ENCODE measurements at places on chromosomes 4 and X.

DNA sequence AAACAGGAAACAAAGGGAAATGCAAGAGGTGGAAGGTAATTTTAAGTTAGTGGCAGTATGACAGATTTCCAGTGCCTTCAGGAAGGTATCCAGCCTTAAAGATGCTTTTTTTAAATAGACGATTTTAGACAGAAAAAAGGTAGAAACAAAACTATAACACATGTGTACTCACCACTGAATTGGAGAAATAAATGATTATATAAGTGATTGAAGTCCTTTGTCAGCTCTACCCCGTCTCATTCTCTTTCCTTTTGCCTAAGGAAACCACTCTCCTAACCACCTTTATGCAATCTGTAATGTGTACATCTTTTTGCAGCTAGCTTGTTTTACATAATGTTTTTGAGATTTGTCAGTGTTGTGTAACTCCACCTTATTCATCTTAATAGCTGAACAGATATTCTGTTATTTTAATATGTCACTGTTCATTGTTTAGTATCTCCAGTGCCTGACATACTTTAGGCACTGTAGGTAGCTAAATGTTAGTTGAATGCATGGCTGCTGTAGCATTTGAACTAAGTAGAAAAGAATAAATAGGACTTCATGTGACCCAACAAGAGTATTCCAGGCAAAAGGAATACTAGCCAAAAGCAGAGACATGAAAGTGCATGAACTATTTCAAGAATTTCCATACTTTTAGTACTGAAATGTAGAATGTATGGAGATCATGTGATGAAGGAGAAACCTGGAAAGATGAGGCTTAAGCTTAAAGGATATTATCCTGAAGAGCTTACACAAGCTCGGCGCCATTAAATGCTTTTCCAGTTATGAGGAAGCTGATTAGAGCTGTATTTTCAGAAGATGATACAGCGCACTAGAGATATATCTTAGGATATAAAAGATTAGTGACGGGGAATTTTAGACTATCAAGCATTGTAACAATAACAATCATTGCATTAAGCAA lies 865 bp downstream of the FAM200B start:
- no peak for DNase-seq

DNA sequence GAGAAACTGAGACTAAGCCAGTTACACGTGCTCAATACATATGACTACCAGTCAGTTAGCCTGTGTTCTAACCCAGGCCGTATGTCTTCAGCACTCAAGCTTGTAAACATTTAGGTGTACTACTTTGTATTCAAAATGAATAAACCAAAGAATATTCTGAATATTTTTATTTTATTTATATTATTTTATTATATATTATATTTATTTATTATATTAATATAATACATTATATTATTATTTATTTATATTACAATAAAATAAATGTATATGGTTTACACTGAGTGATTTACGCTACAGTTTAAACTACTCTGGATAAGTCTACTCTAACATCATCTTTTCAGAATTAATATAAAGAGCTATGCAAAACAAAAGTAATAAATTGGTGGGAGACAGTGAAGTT lies 691.5 kb downstream of the CENPC start:
- DNase-seq: no peak

- no peak for DNase-seq
These were observed 133.0 kb upstream of the TMLHE start for GRCh38 chrX:155745792-155746191.

DNA sequence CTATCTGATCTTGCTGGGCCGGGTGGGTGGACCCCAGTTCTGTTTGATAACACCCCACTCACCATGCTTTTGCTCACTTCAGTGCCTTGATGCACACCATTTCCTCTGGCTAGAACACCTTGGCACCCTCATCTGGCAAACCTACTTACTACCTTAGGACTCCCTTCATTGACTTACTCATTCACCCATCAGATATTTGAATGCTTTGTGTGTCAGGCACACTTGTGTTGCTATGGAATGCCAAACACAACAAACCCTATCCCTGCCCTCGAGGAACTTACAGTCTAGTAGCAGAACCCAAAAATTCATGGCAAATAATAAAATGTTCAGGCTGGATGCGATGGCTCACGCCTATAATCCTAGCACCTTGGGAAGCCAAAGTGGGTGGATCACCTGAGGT lies 13.9 kb downstream of the CCNG2 start:
- no peak for DNase-seq

DNA sequence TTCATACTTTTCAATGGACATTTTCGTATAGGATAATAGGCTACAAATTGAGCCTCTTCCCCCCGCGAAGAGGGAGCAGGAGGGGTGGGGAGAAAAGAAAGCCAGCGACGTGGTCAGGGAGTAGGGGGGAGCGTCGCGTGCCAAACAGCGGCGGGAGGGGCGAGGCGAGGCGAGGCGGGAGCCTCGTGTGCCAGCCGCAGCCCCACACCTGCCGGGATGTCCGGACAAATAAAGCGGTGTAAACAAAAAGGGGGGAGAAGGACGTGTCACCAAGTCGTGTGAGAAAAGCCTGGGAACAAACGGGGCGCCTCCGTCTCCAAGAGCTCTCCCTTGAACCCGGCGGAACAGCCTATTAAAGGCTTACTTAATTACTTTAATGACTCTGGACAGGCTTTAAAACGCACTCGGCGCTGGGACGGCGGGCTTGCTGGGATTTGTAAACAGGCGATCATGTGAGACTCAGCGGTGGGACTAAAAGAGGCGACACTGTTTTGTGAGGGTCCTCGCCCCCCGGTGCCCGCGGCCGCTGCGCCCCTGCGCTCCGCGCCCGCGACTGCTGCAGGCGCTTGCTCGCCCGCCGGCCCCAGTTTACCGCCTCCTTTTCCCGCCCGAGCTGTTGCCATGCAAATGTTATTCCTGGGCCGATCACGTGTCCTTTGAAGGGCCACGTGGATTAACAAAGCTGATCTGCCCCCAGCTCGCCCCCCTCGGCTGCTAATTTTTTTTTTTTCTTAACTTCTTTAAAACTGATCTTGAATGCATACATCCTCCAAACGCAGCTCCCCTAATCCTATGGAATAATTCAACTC lies at the start of gene HELT:
TSS of gene HELT (plus strand) at position 527 of the 809 bp plus-strand sequence. CDS start 439 bp downstream, outside the sequence.
- no peak for DNase-seq

DNA sequence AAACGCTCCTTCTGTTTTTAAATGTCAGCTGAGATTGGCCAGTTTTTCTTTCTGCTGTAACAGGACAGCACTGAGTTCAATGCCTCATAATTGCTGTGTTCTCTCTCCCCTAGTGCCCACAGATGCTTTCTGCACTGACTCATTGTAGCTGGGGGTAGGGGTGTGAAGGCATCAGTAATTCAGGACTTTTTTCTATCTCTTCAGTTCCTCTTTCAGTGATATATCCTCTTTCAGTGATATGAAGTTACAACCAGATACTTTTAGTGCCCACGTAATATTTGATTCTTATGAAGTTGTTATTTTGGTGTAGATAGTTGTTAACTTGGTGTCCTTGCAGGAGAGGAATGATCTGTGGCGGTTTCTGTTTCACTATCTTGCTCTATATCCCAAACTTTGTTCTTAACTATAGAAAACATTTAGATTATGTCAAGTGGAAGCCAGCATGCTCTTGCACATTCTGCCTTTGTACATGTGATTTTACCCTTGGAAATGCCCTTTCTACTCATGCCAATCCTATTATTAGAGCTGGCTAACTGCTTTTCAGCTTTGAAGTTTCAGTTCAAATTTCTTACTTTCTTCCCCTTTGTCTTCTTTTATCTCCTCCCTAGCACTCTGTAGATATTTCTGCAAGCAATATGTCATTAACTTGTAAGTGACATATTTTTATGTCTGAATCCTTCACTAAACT lies 1258.4 kb downstream of the FAM133A start:
- DNase-seq: no peak

GRCh38 chrX:23939203-23939602 lies 31.4 kb downstream of the CXorf58 start:
- no peak for DNase-seq

- no peak for DNase-seq
These were observed 171.8 kb downstream of the TLL1 start for GRCh38 chr4:166044871-166045270.

DNA sequence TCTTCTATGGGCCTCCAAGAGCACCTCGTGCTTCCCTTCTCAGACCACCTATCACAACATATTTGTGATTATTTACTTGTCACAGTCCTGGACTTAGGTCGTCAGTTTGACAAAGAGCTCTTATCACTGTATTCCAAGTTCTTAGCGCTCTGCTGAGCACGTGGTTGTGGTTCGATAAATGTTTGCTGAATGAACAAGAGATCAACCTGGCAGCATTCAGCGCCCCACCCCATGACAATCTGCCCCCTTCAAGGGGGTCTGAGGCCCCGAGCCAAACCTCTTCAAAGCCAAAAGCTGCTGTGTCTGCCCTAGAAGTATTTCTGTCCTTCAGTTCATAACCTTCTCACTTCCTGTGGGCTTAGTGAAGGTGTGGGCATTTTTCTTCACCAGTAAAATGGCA lies 15.0 kb downstream of the RPS4X start:
- no peak for DNase-seq

DNA sequence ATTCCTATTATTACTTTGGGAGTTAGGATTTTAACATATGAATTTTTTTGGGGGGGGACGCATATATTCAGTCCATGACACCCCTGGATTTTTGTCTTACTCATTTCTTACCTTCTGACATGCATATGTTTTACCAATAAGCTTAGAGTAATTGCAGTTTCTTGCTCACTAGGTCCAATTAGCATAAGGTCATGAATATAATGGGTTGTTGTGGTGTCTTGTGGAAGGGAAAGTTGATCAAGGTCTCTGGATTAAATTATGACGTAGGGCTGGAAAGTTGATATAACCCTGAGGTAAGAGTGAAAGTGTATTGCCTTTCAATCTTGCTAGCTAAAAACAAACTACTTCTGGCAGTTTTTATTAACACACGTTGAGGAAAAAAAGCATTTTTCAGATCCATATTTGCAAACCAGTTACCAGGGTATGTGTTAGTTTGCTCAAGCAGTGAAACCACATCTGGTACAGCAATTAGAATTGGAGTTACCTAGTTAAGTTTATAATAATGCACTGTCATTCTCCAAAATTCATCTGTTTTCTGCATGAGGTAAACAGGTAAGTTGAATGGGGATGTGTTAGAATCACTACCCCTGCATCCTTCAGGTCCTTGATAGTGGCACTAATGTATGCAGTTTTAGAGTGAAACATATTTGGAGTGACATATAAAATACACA lies 32.0 kb downstream of the STIM2 start:
- DNase-seq: no peak

- no peak for DNase-seq
These were observed 195.4 kb downstream of the SHOX start for GRCh38 chrX:825991-826390.

- no peak for DNase-seq
These were observed 95.4 kb upstream of the PLAC1 start for GRCh38 chrX:134753718-134754008.

GRCh38 chrX:338836-339400 lies 20.3 kb upstream of the GTPBP6 start:
- DNase-seq: no peak

- peak; percentile 8 for DNase-seq
These were observed 68.3 kb downstream of the CRMP1 start for GRCh38 chr4:5824635-5825034.

DNA sequence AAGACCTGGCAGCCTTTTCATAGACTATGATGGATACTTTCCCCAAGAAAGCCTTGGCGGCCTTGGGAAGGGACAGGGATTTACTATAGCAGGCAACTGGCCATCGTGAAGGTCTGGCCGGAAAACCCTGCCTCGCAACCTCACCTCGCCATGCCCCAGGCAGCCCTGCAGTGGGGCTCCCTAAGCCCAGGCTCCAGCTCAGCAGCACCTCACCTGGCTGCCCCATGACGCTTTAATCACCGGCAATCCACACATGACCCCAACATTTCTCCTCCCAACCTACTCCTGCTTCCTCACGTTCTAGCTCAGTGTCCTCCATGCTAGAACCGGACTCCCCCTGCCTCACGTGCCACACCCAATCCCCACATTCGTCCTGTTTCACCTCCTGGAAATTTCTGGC lies 82.4 kb downstream of the NSUN7 start:
- DNase-seq: no peak

DNA sequence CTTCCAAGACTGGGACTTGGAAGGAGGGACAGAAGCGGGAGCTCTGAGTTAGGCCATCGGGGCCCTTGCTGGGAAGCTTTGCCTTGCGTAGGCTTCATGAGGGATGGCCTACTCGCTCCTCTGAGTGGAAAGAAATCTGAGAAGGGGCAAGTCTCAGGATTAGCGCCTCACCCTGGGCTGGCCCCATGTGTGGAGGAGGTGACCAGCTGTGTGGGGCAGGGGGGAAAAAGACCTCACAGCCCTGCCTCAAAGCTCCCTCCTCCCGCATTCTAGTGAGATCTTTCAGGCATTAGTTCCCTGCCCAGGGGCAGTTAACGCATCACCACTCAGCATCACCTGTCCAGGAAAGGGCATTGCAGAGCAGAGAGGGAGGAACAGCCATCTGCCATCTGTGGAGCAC lies 156.1 kb downstream of the ENPP6 start:
- DNase-seq: no peak

DNA sequence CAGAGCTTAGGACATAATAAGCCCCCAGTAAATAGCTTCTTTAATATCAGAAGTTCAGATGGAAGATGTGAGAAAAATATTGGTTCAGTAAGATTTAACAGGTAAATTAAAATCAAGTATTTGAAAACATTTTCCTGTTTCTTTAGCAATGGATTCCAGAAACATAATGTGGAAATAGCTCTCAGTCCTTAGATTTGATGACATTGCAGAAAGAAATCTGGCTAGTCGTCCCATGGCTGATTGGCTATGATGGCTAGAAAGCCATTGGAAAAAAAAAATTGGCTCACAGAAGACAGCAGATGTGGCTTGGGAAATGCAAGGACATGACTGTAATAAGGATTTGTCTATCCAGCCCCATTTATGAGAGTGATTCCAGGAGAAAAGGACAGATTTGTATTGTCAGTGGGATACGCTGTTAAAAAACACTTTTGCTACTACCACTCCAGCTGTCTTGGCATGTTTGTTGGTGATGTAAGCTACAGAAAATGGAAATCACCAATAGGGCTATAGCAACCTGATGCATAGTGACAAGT lies 78.3 kb downstream of the AR start:
- no peak for DNase-seq

Data from OCI-LY7 (cell line).